NCI-H1048 (cell line): ENCODE measurements at places on chromosomes 1 and 21.

GRCh38 chr1:4172644-4173599 is 272.9 kb upstream of the C1orf174 start:
- no peak for DNase-seq

- no peak for DNase-seq
Measured at GRCh38 chr21:44405091-44405947, 50.0 kb upstream of the LRRC3 start.

DNA sequence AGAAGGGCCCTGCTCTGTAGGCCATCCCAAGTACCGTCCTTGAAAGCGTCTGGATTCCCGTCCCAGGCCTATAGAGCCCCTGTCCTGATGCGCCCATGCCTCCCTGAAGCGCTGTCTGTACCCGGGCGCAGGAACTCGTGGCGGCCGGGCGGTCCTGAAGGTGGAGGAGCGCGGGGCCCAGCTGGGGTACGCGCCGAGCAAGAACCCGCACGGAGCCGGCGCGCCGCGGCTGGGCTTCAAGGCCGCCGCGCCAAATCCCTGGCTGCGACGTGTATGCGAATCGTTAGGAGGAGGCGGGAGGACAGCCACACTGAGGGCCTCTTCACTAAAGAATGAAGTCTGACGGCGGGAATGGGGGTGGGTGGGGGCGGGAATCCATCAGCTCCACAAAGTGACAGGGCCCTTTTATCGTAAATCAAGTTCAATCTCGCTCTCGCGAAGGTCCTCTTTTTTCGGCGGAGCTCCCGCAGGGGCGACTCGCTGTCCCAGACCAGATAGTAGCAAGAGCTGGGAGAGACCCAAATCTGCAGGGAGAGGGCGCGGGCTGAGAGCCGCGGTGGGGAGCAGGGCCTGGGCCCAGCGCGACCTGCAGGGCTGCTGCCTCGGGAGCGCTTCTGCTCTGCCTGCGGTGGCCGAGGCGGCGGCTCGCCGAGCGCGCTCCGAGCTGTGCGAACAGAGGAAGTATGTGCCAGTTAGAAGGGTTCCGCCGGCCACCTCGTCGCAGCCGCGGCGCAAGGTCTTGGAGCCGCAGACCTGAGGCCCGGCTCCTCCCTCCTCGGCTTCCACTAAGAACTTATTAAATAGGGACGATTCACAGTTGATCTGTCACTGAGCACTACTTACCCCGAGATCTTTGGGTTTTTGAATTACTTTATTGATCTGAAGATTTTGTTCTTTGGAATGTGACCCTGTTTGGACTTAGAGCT is 10.4 kb downstream of the BARHL2 start:
- DNase-seq: no peak

DNA sequence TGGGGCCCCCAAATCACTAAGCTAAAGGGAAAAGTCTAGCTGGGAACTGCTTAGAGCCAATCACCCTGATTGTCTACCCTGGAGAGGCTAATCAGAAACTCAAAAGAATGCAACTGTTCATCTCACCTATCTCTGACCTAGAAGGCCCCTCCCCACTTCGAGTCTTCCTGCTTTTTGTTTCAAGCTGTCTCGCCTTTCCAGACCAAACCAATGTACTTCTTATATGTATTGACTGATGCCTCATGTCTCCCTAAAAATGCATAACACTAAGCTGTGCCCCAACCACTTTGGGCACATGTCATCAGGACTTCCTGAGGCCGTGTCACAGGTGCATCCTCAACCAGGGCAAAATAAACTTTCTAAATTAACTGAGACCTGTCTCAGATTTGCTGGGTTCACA is 209.5 kb downstream of the APP start:
- DNase-seq: no peak

DNA sequence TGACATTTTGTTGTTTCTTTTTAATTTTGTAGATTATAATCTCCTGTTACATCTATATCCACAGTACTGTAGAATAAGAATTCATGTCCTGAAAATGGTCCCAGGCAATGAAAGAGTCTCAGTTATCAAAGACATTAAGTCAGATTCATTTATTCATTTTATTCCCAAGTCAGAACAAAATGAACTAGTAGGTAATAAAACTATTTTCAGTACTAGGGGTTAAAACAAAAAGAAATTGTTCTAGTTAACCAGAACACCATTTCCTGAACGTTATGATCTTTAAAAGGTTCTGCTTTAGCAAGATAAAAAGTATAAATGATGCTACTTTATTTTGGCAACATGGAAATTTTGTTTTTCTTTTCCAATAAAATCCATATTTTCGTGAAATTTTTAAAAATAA is 6.8 kb upstream of the DYNLT5 start:
- no peak for DNase-seq

- no peak for DNase-seq
Measured at GRCh38 chr1:108140936-108141335, 59.2 kb downstream of the SLC25A24 start.

DNA sequence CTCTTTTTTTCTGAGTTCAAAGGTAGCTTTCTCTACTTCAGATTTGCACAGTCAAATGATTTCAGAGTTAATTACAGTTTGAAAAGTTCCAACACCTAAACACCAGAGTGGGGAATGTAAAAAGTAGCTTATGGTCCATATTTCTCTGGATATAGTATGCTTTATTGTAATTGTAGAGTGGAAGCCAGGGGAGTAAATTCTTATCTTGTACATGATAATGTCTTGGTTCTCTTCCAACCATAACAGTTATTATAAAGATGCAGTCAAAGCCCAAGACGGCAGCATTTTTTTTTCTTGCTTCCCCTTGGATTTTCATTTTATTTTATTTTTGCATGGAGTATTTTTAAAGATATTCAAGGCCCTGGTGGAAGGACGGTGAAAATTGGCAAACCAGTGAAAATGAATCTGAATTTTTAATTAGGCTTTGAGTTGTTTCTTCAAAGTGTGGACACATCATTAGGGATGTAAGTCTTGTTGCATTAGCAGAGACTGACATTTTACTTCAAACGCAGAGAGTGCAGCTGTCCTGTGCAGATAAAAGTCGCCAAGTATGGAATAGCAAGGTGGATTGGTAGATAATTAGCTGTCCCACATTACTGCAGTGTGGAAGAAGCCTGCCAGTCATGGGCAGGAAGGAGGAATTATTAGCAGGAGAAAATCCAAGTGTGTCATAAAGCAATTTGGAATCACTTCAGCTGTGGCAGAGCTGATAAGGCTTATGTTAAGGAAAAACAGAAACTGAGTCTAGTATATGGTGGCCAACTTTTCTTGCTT is 11.3 kb downstream of the CACHD1 start:
- no peak for DNase-seq

- no peak for DNase-seq
Measured at GRCh38 chr21:38417726-38418125, 80.6 kb downstream of the ERG start.

DNA sequence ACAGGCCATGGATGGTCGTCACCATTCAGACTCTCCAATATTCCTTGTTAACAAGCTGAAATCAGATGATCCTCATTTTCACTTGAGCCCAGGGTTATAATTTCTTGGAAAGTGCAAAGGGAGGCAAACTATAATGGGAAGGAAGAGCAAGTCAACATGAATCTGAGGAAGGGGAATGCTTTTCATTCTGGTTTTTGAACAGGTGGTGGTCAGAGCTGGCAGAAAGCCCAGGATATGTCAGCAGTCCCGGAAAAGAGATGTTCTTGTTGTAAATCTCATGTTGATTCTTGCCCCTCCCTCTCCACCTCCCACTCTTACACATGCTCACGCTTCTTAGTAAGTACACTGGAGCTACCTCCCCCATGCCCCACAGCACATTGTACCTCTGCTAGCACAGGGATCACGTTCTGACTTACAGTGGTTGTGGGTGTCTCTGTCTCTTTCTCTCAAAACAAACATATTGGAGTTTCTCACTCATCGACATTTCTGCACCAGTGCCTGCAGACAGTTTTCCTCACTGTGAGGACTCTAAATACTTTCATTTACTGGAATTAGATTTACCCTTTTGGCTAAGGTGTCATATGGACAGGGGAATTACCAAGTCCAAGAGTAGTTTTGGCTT is 77.6 kb downstream of the XCL2 start:
- DNase-seq: no peak

GRCh38 chr1:51518586-51519047 is 449 bp downstream of the EPS15 start:
- DNase-seq: no peak

GRCh38 chr21:46113497-46114176 is 15.7 kb downstream of the COL6A2 start:
- DNase-seq: no peak

DNA sequence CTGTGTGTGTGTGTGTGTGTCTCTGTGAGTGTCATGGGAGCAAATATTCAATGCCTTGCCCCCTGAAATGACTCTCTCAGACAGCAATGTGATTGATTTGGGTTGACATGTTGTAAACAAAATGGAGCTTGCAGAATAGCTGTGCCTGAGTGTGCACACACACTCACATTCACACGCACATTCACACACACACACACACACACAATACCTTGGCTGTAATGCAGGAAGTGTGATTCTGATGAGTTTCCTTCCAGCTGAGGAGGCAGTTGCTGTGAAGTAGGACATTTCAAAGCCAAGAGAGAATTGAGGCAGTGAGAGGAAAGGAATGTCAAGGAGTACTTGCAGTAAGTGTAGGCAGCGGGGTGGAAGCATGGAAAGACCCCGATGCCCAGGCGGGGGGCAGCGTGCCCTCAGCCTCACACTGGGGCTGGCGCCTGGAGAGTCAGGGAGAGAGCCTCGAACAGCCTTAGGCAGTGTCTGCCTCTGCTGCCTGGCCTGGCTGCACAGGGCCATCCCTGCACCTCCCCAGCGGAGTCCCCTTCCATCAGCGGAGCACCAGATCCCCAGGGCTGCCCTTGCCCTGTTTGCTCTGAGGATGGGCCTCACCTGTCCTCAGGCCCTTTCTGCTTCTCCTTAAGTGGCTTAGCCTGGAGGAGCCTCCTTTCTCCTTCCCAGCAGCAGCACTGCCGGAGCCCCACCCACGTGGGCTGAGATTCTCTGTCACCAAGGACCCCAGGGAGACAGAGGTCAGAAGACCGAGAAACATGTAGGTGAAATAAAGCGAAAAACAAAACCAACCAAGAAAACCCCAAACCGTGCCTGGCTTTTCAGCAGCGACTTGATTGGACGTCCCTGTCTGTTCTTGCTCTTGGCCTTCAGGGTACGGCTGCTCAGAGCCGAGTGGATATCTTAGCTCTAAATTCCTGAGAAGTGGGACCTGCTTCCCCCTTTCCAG is 9.2 kb downstream of the VASH2 start:
- no peak for DNase-seq

DNA sequence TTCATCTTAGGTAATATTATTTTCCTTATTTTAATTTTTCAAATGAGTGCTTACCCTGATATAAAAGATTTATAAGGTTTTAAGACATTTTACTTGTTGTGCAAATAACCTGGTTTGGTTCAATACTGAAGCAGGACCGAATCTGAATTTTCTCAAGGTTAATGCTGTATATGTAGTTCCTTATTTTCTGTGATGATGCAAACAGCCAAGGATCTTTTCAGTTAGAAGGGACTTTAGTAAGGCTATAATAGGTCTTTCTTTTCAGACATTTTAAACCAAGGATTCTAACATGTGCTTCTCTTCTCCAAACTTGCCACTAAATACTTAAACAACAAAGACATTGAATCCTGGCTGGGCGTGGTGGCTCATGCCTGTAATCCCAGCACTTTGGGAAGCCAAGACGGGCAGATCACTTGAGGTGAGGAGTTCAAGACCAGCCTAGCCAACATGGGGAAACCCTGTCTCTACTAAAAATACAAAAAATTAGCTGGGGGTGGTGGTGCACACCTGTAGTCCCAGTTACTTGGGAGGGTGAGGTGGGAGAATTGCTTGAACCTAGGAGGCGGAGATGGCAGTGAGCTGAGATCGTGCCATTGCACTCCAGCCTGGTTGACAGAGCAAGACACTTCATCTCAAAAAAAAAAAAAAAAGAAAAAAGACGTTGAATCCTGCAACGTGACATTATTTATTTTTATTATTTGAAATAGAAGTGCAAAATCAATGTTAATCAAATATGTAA is 3.2 kb upstream of the ARPC5 start:
- DNase-seq: no peak

- no peak for DNase-seq
Measured at GRCh38 chr1:203180611-203181330, 5.1 kb upstream of the MYBPH start.

- no peak for DNase-seq
Measured at GRCh38 chr1:118986555-118987467, 1.3 kb downstream of the TBX15 start.

GRCh38 chr1:177824508-177824982 is 145.3 kb downstream of the SEC16B start:
- no peak for DNase-seq

DNA sequence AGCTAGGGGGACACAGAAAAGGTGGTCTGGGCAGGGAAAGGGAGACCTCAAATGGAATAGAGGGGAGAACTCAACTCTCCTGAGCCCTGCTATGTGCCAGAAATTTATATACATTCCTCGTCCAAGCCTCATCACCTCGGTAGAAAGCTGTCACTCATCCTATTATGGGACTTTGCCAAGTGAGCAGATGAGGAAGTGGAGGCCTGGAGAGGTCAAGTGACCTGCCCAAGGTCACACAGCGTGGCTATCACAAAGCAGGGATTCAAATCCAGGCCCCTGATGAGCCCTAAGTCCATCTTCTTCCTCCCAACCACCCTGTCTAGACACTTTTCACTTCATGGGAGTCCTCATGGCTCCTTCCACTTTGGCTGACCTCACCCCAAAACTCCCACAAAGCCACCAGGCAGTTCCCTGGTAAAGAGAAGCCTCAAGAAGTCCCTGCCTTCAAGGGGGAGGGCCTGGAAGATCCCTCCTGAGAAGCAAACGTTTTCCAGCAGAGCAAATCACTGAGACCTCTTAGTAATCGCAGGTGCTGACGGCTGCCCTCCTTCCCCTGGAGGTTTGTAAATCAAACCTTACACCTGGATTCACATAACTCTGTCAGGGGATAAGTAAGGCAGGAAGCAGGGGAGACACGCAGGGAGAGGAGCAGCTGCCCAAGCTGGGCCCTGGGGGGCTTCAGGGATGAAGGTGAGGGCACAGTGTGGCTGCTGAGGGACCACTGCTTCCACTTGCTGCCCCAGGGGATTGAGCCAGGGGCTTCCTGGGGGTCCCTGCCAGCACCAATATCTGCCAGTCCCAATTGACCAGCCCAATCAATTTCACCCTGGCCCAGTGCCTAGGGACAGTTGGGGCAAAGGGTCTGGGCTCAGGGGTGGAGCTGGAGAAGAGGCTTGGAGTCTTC is 351.2 kb downstream of the MATN1 start:
- DNase-seq: no peak

DNA sequence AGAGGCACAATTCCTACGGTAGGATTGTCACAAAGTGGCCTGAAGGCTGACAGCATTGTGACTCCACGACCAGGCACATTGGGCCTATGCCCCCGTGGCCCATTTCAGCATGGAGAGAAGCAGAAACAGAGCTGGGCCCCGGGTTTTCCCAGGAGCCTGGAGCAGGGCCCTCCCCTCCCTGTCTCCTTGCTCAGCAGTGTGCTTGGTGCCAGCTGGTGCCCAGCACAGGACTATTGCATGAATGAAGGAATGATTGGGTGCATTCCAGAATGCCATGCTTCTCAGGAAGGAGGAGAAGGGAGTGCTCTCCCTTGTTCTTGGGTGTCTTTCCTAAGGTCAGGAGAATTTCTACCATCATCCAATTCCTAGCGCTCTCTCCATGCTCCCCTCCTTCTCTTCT is 33.7 kb downstream of the IER5 start:
- no peak for DNase-seq
